T1000 (cell line): ENCODE measurements at places on chromosomes 2 and 18.

DNA sequence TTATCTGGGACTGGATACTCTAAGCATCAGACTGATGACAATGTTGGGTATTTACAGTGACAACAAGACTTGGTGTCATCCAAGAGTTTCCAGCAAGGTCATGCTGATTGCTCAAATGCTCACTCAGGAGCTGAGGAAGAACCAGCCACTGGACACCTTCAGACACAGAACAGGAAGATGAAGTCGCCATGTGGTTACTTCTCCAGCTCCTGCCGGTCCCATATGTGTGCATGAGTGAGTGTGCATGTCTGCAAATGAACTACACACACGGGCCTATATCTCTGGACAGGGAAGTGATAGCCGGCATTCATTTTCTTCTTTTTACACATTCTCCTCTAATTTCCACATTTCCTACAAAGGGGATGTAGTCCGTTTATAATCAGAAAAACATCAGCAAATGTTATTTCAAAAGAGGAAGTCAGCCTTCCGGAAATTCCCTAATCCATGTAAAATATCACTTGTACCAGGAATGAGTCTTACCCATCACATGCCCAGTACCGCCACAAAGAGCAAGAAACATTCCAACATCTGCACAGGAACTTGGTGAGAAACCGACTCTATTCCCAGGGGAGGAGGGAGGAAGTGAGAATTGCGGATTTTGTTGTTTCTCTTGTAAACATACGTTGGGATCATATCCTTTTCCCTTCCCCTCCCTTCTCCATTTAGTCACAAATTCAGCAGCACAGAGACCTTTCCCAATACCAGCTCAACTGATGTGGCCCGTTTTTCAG, 10.8 kb downstream of the RFX8 start:
- peak; percentile 52 for DNase-seq

DNA sequence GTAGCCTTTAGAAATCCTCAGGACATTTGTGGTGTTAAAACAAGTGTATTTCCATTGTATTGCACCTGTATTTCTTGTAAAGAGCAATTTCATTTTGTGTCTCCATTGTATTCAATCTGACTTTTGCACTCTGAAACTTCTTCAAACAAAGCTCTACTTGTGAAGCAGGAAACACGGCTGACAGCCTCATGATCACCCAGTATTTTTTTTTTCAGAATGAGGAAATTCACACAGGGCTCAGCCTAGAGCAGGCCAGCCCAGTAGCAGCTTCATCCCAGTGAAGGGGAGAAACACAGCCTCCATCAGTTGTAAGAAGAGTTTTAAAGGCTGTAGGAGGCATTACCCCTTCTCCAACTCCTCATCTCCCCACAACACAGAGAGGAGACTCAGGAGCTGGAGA, 175.9 kb upstream of the KLHL29 start:
- no peak for DNase-seq

DNA sequence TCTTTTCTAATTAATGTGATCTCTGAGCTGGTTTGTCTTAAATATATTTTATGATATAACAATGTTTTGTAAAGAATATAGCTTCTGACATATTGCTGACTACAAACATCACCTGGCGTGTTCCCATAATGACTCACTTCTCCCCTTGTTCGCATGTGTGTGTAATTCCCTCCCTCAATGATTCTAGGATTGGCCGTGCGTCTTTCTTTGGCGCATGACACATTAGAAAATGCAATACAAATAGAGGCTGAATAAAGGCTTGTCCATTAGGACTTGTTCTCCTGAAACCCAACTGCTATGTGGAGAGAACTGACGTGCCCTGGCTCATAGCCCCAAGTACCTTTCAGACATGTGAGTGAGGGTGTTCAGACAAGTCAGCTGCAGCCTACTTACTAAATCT, 159.7 kb upstream of the CDH20 start:
- no peak for DNase-seq

DNA sequence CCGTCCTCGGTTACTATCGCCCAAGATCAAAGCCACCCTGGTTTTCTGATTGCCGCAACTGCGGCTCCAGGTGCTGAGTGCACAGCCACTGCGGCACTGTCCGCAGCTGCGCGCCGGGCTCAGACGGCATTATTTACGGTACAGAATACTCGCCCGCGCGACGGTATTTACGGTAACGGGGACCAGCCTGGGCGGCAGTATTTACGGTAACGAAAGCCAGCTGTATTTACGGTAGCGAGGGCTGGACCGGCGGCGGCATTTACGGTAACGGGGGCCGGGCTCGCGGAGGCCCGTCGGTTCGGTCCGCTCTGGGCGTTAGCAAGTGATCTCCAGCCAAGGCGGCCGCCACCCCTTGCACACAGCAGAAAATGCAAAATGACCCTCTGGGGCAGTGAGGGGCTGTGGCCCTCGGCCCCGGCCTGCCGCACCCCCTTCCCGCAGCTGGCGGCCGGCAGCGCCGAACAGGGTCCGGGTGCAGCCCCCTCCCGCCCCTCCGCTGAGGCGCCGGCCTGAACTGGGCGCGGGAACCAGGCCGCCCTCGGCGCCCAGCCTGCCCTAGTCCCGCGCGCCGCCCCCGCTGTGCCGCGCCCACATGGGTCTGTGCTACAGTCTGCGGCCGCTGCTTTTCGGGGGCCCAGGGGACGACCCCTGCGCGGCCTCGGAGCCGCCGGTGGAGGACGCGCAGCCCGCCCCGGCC, at the start of gene GNAL:
Gene GNAL, plus strand, starts transcription at position 293 of the 697 bp plus-strand sequence. Its CDS starts 300 bp downstream, at position 593.
- DNase-seq: peak; percentile 39
